Effector CD4-positive, alpha-beta T cell (primary cell): ENCODE measurements at places on chromosomes 3 and 15.
A peak's percentile ranks its signal among the peaks of the same experiment; 100 is the strongest.

GRCh38 chr3:112128843-112129727 is 4.0 kb downstream of the GCSAM start:
- peak; percentile 46 for DNase-seq

- no peak for DNase-seq
Measured at GRCh38 chr3:195111319-195111705, 159.6 kb downstream of the XXYLT1 start.

- DNase-seq = no peak
Measured at GRCh38 chr3:69425249-69425648, 39.4 kb upstream of the FRMD4B start.

DNA sequence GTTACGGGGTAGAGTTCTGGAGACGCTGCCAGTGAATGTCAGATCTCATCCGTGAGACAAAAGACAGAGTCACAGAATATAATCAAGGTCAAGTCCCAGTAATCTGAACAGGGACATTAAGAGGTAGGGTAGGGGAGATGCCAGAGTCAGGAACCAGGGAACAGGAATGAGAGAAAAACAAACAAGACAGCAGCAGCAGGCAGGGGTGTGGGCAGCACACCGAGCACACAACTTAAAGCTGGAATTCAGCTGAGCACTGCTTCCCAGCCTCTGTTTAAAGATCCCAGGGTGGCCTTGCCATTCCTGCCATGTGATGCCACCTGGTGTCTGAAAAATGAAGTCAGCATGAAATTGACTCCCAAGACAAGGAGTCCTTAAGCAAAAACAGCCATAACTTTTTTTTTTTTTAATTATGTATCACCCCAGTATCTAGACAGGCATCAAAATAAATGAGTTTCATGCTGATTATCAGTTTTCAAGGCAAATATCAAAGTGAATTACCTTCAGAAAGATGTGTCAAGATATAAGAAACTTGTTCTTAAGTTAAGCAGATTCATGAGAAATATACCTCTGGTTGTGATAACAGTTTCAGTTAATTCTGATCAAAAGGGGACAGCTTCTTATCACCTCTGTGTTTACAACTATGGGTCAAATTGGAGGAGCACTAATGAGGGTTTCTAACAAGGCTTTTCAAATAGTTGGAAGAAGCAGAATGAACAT is 203.7 kb downstream of the SLC9A9 start:
- DNase-seq = no peak

DNA sequence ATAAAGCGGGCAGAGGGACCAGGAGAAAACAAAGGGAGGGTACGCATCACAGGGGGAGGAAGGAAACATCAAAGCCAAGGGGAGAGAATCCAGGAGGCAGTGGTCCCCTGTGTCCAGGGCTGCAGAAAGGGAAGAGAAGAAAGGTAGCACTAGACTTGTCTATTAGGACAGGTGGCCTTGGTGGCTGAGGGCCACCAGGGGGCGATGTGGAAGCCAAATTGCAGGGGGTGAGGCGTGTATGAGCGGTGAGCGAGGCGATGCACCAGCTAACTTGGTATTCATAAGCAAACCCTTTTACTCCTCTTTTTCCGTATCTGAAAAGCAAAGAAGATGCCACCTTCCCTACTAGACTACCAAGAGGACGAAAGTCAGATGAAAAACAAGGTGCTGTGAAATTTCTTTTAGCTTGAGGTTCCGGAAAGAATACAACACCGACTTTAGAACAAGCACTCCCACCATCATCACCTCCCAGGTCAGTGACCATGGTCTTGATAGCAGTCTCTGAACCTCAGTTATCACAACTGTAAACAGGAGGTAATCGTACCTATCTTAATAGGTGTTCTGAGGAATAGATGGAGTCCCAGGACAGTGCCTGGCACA is 654.4 kb upstream of the ADAMTS9 start:
- DNase-seq = no peak

DNA sequence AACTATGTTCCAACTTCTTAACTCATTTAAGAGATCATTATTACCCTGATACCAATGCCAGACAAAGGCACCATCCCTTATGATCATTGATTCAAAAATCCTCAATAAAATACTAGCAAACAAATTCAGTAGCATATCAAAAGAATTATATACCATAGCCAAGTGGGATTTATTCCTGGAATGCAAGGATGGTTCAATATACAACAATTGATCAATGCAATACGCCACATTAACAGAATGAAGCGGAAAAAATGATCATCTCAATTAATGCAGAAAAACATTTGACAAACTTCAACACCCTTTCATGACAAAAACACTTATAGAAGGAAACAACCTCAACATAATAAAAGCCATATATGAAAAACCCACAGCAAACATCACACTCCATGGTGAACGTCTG is 4.7 kb upstream of the HTR3E start:
- DNase-seq = no peak

DNA sequence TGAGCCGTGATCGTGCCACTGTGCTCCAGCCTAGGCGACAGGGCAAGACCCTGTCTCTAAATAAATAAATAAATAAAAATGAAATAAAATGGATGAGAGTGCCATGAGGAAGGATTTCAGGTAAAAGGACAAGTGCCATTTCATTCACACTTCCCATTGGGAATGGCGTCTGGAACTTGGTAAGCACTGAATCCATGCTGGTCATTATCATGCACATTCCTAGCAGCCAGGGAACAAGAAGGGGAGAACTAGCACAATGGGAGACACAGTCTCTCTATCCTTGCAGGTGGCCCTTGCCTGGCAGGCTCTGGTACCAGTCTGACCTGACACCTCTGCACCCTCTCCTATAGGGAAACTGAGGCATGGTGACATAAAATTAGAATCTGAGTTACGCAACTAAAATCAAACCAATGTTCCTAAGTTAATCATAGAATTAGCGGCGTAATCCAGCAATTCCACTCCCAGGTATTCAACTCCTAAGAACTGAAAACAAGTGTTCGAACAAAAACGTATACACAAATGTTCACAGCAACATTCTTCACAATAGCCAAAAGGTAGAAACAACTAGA is 70.8 kb upstream of the MFGE8 start:
- no peak for DNase-seq

- DNase-seq = no peak
Measured at GRCh38 chr3:27669591-27669990, 52.5 kb downstream of the EOMES start.

DNA sequence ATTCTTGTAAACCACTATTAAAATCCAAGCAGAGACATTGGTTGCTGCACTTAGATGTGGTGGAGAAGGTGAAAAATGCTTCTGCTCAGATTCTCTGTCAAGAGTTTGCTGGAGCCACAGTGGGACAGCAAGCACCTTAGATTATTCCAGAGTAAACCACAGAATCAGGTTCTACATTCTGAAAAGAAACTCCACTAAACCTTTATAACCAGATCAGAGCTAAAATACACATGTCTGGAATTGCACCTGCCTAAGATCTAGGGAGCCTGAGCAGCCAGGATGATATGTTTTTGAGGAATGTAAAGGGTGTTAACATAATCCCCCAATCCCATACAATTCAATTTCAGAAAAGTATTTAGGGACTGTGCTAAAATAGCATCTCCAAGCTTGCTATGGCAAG is at the start of gene ZPLD1:
Gene ZPLD1 (plus strand): TSS at position 301 of the 400 bp plus-strand sequence. CDS start 3,473 bp downstream, outside the sequence.
- no peak for DNase-seq

DNA sequence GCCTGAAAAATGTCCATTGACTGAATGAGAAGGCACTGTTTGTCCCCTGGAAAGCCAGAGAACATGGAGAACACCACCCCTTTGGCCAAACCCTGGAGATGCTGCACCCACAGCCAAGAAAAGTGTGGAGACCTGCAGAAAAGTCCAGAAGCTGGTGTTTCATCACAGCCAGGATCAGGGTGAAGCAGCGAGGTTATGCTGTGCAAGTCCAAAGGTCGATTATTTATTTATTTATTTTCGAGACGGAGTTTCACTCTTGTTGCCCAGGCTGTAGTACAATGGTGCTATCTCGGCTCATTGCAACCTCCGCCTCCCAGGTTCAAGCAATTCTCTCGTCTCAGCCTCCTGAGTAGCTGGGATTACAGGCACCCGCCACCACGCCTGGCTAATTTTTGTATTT is 5.5 kb upstream of the CTSH start:
- no peak for DNase-seq

DNA sequence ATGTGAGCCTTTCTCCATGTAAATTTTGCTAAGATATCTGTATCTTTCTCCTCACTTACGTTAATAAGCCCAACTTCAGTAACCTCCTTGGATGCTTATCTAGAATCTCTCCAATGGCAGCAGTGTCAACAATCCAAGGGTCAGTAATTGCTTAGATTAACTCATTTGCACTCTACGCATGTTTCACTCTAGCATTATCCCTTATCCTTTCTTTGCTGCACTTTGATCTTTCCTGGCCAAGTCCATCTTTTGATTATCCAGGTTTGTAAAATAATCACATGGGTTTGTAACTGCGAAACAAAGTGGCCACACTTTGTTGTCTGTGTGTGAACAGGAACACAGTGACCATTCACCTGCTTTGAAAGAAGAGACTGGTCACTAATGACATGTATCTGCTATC is 577.6 kb downstream of the RSL24D1 start:
- no peak for DNase-seq

DNA sequence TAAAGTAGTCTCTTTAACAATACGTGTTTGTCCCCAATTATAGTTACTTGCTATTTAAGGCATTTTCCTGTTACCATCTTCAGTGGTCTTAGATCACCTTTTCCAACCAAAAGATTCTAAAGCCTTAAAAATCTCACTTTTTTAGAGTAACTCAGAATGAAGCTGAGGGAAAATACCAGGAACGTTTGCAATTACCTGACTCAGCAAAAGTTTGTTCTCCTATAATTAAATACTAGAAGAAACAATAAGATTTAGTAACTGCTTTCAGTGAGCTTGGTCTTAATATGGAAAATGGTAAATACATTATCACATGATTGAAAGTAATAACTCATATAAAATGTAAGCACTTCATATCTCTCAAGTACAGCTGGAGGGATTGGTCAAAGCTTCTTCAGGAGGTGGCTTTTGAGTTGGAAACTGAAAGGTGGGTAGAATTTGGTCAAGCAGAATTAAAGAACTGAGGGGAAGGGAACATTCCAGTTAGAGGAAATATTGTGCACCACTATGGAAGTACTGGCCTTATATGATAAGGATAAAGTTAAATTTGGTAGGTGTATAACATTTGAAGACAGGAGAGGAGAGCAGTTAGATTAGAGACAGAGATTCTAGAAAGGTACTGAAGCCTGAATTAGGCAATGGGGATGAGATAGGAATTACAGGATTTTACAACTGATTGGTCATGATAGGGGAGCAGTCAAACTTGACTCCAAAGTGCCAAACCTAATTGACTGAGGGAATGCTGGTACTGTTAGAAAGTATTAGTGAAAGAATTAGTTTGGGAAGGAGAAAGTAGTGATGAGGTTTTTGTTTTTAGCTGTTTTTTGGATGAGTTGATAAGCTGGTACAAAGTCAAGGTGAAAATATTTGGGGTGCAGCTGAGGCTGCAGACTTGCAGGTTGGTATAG is 21.9 kb downstream of the TSC22D2 start:
- no peak for DNase-seq

DNA sequence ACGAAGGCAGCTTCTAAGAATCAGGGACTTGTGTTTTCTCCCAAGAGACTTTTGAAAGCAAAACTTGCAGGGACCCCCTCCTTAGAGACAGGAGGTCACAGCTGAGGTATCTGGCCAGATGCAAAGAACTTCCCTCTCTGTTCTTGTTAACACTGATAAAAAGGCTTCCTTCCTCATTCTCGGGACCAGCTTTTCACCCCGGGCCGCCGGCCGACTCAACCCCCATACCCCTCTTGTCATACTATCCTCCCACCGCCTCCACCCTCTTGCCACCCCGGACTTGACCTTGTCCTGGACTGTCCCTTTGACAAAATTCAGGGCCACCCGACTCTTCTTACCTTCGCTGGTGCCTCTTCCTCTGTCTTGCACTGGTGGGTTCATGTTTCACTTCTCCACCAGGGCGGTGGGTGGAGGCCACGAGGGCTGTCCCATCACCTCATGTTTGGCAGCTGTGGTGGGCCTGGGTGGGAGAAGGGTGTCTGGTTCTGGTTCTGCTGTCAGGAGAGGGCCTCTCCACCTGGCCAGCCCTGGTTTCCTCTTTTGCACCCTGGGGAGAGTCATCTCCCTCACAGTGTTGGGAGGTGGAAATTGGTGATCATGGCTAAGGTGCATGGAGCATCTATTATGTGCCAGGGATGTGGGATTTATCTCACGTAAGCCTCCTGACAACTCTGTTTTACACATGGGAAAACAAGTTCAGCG is 32.5 kb downstream of the BHLHE40 start:
- no peak for DNase-seq

DNA sequence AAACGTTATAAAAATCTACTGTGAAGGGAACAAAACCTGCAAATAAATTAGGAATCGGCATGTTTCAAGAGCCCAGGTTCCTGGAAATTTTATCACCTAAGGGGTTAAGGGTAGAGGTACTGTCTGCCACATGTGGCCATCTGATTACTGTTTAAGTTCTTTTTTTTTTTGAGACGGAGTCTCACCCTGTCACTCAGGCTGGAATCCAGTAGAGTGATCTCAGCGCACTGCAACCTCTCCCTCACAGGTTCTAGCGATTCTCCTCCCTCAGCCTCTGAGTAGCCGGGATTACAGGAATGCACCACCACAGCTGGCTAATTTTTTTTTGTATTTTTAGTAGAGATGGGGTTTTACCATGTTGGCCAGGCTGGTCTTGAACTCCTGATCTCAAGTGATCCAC is 35.8 kb downstream of the UQCC5 start:
- DNase-seq = no peak

DNA sequence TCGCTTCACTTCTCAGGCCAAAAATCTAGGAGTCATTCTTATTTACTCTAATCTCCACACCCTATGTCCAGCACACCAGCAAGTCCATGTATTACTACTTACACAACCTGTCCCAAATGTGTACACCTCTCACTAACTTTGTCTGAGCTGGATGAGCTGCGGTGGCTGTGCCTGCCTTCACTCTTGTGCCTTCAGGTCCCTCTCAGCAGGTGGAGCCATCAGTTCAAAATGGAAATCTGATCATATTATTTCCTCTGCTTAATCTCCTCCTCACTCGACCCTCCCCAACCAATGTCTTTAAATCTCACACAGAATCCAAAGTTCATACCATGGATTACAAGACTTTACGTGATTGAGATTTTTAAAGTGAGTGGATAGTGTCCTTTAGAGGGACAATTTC is 82.8 kb downstream of the SSR3 start:
- no peak for DNase-seq

- DNase-seq = no peak
Measured at GRCh38 chr15:64690008-64690407, 85.4 kb downstream of the RBPMS2 start.

DNA sequence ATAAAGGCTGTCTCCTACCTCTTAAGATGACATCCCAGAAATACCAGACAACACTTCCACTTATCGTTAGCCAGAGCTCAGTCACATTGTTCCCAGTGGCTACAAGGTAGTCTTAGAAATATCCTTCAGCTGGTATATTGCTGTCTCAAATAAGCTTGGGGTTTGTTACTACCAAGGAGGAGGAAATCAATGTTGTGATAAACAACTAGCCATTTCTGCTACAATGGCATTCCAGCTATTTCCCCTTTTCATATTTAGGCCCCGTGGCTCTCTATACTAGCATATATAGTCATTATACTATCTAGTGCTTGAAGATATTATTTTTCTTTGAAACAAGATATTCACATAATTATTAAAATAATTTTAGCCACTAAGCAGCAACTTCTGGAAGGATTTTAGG is 56.5 kb downstream of the VPS8 start:
- no peak for DNase-seq
